ENCODE measurements at places on chromosomes 3 and 15.

DNA sequence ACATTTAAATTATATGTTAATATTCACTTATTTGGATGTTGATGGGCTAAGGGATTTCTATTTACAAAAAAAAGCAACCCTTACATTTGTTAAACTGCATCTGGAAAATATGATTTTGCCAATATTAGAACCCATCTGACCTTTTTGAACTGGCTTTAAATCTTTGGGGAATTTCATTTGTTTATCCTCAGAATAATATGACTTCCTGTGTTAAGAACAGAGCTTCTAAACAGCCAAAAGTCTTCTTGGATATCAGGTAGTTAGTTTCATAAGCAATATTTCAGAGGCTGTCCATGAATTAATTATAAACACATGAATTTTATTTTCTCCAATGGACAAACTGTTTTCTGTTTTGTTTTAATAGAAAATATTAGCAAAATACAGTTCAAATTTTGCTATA, 301.9 kb upstream of the AGTR1 start:
- no peak for DNase-seq

- no peak for DNase-seq
Measured at GRCh38 chr3:136950623-136951022, 7.2 kb upstream of the IL20RB start.

DNA sequence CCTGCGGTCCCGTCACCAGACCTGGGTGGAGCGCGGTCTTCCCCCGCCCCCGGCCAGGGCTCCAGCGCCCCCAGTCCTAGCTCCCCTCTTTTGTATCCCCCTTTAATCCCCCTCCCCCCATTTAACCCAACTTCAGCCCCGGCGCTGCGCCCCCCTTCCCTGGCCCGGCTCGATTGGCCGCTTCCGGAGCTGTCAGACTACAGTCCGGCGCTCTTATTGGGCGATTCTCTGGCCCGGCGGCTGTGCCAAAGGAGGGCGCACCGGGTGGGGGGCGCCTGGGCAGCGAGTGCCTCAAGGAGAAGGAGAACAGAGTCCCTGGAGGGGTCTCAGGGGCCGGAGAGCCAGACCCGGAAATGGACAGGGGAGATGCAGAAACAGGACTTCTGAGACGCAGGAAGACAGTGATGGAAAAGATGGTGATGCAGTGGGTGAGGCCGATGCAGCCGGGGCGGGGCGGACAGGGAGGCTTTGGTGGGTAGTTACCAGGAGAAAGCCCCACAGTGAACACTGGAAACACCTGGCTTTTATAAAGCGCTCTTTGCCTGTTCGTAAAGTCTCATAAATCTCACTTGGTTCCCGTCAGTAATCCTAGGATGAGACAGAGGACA, 1.2 kb upstream of the ADCY5 start:
- DNase-seq = no peak

- DNase-seq = no peak
Measured at GRCh38 chr3:34844323-34844620, 795.1 kb upstream of the ARPP21 start.

DNA sequence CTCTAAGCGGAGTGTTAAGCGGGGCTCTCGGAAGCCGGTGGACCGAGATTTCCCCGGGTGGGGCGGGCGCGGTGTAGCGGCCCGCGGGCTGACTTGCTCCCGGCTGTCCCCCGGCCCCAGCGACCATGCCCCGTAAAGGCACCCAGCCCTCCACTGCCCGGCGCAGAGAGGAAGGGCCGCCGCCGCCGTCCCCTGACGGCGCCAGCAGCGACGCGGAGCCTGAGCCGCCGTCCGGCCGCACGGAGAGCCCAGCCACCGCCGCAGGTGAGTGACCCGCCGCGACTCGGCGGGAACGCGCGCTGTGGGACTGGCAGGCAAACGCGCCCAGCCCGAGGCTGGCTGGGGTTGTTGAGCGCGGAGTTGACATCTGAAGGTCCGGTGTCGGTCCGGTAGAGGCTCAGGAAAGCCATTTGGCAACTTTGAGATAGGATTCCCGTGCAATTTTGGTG, 1.3 kb downstream of the SMC4 start:
- peak; percentile 37 for DNase-seq

Measured in kidney tubule cell (primary cell).